Activated CD4-positive, alpha-beta T cell treated with anti-CD3 and anti-CD28 coated beads, Interleukin-2, Interleukin-6, amounts not matched to agents 100 ng/mL and 50 ng/mL, durations not matched to agents 16 hours and 8 hours (primary cell): ENCODE measurements at places on chromosomes 6 and 20.

DNA sequence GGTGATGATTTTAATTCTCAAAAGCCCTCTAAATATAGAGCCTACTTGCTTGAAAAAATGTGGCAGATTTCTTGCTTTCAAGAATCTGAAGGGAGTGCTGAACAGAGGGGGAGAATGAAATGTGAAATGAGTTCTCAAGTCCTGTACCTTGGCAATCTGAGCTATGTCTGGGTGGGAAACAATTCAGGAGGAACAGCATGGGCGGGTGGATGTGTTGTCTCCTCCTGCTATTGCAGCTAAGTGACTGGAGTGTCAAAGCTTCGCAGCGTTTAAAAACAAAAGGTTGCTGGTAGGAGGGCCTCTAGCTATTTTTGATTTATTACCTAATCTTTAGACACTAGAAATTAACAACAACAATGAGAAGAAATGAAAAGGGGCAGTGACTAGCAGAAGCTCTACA is 102.5 kb upstream of the ARG1 start:
- DNase-seq: no peak

- no peak for DNase-seq
Observed at GRCh38 chr6:158760618-158761250, 58.4 kb downstream of the EZR start.

- DNase-seq: no peak
Observed at GRCh38 chr6:8958894-8959511, 523.7 kb upstream of the SLC35B3 start.

- DNase-seq: peak; percentile 61
Observed at GRCh38 chr20:35742741-35743523, 872 bp upstream of the RBM39 start.

- DNase-seq: no peak
Observed at GRCh38 chr6:43786664-43787329, 16.8 kb downstream of the VEGFA start.

GRCh38 chr6:14120546-14120945 is 3.0 kb downstream of the CD83 start:
- DNase-seq: no peak

DNA sequence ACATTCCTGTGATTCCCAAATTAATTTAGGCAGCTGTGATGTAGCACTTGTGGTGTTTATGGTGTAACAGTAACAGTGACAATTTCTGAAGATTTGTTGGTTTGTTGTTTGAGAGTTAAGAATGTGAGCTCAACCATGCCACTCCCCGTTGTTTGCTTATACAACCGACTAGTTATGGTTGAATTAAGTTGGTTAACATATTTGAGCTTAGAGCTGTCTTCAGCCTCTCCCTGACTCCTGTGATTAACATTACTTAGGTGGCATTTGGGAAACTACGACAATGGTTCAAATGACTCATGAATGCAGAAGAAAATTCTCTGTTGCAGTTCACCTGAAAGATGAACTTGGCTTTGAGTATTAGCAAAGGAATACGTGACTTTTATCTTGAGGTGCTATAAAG is 35.9 kb upstream of the PRL start:
- DNase-seq: no peak

DNA sequence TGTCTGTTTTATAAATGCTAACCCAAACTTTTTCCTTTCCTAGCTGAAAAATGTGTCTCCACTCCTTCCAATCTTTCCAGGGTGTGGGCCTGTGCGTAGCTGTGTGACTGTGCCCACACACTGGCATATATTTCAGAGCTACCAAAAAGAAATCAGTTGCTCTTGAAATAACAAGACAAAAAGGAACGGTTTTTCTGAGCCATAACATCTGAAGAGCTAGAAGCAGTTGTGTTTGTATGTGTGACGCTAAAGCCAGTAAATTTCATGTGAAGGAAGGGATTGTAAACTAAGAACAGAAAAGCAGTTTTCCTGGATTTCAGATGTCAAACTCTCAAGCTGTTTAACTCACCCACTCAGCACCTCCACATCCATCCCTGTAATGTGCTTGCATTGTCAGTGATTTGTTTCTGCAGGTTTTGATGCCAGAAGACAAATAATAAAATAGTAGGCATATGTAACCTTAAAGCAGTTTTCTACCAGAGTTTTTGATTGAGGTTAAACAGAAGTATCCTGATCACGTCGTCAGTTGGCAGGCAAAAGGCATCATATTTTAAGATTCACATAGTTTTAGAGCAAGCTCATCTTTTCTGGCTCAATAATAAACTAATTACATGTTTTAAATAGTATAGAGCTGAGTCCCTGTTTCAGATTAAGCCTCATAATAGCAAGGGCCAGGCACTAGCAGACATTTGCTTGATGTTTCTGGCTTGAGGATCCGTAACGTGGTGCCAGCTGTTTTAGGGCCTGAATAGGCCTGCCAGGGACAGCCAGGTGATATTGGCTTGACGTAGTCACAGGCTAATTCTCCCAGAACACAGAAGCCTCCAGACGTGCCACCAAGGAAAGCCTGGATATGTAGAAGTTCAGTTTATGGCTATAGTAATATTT is 90.9 kb downstream of the FOXO3 start:
- DNase-seq: no peak

DNA sequence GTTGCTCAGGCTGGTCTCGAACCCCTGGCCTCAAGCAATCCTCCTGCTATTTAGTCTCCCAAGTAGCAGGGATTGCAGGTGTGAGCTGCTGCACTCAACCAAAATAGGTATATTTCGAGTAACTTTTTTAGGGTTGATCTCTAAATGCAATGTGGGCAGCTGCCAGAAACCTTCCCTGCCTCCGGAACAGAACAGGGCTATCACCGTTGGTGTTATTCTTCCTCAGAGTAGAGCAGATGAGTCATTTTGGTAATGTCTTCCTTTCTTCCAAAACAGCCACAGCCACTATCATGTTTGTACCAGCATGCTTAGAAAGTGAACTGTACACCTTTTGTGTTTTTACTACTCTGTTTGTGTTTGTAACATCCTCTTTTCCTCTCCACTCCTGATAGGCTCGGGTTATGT is 44.1 kb downstream of the SNX9 start:
- peak; percentile 33 for DNase-seq

DNA sequence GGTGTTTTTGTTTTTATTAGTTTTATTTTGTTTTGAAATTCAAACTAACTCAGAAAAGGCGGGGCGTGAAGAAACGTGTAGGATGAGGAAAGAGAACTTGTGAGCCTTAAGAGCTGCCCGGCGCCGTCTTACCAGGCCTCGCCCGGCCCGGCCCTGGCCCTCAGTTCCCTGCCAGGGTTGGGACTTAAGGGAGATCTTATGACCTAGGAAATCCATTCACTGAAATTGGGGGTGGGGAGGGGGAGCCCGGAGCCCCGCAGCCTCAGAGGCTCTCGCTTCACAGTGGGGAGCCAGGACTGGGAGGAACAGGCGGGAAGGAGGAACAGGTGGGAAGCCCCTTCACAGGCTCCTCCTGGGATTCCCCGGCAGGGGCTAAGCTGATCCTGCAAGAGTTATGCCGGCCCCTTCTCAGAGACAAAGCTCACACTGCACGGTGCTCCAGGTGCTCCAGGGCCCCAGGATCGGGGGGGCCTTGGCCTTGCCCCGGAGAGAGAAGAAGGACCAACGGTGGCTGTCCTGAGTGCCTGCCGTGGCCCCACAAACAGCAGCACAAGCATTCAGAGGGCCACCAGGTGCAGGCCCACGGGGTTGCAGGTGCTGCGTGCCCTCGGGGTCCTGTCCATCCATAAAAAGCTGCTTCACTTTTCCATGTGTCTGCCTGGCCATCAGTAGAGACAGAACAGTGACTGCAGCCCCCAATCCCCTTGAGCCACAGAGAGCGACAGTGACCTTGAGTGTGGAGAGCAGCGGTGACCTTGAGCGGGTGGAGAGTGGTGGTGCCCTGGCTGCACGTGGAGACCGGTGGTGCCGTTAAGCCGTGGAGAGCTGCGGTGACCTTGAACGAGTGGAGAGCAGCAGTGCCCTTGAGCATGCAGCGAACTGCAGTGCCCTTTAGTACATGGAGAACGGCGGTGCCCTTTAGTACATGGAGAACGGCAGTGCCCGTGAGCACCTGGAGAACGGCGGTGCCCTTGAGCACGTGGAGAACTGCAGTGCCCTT is 152.7 kb downstream of the DLL1 start:
- DNase-seq: no peak

- no peak for DNase-seq
Observed at GRCh38 chr6:134550604-134551003, 232.7 kb upstream of the SGK1 start.

DNA sequence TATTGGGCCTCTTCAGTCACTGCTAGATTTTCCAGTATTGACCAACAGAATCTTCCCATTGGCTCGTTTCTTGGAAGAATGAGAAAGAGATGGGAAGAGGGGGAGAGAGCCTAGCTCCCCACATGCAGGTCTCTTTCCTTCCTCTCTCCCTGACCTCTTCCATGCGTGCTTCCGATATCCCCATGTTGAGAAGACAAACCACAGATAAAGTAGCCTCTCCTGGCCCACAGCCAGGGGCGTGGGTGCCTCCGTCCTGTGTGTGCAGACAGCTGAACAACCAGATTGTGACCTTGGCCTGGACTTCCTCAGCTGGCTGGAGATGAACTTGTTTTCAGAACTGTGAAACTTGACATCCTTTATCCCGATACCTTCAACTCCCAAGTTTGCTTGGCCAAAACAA is 71.0 kb downstream of the EDN3 start:
- no peak for DNase-seq

DNA sequence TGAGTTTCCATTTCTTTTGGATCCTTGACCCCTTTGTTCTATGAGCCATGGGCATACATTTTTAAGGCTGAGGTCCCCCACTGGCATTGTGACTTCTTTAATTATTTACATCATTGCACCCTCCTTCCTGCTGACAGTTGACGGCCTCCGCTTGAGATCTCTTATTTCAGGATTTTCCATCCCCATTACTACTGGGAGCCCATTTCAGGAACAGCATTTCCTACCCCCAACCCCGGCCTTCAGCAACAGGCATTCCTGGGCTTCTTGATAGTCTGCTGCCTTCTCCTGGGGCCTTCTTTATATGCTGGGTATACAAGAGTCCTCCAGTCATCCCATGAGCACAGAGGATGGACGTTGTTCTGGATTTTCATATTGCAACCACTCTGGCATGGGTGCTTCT is 3.8 kb downstream of the ULBP1 start:
- DNase-seq: no peak

DNA sequence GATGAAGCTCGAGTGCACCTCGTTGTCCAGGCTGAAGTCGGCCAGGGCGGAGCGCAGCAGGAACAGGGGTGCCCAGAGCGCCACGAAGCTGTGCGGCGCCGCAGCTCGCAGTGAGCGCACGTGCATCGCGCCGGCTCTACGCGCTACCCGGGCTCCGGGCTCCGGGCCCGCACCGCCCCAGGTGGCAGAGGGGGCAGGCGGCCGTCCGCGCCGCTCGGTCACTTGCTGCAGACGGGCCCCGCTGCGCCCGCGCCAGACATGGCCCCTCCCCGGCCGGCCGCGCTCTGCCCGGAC is 497 bp downstream of the BMP7 start:
- no peak for DNase-seq

GRCh38 chr6:158064725-158065251 is 83.1 kb downstream of the SYNJ2 start:
- no peak for DNase-seq

DNA sequence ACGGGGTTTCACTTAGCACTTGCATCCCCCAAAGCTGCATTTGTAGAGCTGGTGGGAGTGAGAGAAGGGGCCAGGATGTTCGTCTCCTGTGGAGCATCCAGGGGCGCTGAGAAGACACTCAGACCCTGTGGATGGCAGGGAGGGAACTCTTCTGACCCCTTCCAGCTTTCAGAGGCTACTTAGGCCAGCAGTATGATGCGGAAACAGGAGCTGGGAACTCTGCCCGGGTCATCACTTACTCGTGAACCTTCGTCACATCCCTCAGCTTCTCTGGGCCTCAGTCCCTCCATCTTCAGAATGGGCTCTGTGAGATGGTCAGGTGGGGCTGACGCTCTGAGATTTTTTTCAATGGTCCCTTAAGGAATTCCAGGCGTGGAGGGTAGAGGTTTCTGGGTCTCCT is 228.5 kb downstream of the TAF4 start:
- DNase-seq: no peak

GRCh38 chr6:14818422-14818884 is 427.4 kb upstream of the JARID2 start:
- no peak for DNase-seq

DNA sequence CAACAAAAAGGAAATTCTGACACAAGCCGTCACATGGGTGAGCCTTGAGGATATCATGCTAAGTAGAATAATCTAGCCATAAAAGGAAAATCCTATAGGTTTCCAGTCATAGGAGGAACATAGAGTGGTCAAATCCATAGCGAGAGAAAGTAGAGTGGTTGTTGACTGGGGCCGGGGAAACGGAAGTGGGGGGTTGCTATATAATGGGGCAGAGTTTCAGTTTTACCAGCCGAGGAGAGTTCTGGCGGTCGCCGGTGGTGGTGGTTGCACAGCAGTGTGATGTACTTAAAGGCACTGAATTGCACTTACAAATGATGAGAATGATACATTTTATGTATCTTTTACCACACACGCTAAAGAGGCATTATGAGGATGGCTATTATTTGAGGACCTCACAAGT is 4.9 kb downstream of the GPR31 start:
- peak; percentile 62 for DNase-seq

DNA sequence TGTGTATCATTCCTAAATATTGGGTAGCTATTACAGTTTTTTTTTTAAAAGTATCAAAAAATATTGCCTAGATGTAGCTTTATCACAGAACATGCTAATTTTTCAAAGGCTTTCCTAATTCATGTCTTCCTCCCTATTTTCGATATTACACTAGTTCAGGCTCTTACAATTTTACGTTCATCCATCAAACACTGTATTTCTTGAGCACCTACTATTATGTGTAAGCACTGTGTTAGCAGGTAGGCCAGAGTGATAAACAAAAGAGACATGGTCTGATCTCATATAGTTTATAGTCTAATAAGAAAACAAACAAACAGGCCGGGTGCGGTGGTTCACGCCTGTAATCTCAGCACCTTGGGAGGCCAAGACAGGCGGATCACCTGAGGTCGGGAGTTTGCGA is 69.5 kb downstream of the FAM217A start:
- no peak for DNase-seq

DNA sequence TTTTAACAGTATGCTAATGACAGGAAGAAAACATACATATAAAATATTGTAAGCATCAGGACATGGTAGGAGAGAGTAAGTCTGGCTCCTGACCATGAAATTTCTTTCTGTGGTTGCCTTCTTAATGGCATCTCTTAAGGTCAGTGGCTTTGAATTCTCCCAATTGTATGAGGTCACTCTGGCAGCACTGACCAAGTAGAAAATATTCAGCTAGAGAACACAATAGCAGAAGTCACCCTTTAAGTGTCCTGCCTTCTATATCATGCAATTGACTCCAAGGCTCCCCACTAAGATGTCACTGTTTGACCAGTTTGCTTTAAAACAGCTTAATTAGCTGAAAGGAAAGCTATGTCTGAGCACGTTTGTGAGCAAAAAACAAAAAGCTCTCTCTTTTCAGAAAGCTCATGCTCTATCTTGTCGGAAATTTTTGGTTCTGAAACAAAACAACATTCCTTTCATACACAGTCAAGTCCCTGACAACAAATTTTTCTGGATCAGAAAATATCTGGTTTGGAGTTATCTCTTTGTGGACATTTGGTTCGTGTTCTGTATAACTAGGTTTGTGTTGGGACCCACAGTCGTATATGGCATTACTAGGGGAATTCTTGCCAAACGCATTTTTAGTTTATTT is 120.9 kb upstream of the IFNGR1 start:
- DNase-seq: no peak

GRCh38 chr6:130222775-130223174 is at the start of gene SAMD3:
Gene SAMD3, minus strand, starts transcription at chr6:130222951. Its CDS starts 7,678 bp downstream, at chr6:130215273.
- no peak for DNase-seq

GRCh38 chr20:22473293-22473692 is 111.1 kb downstream of the FOXA2 start:
- no peak for DNase-seq
